IPS DF 6.9 (cell line): ENCODE measurements at places on chromosomes 3 and 15.

- DNase-seq = no peak
These were observed 56.9 kb upstream of the CGNL1 start for GRCh38 chr15:57319226-57319918.

- DNase-seq = no peak
These were observed 51.8 kb downstream of the CTDSPL start for GRCh38 chr3:37913522-37913921.

- DNase-seq = no peak
These were observed 33.8 kb upstream of the FAH start for GRCh38 chr15:80118956-80119355.

GRCh38 chr3:182914341-182914740 lies 66.0 kb downstream of the DCUN1D1 start:
- DNase-seq = no peak

GRCh38 chr15:40333922-40334492 lies 6.7 kb downstream of the CCDC9B start:
- no peak for DNase-seq

GRCh38 chr3:37973246-37974054 lies 17.1 kb upstream of the VILL start:
- DNase-seq = no peak

DNA sequence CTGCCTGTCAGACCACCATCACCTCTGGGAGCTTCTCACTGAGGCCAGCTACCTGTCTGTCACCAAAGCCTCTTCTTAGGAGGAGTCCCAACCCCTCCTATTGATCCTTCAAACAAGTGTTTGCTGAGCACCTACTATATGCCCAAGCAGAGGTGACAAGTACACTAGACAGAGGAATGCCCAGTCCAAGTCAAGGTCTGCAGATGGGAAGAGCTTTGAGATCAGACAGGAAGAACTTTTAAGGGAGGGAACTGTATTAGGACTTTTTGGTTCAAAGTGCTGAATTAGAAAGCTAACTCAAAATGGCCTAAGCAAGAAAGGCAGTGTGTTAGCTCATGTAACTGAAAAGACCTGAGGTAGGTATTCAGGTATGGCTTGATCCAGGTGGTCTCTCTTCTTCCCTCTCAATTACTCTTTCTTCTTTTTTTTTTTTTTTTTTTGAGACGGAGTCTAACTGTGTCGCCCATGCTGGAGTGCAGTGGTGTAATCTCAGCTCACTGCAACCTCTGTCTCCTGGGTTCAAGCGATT lies 3.6 kb upstream of the RAD18 start:
- DNase-seq = no peak

DNA sequence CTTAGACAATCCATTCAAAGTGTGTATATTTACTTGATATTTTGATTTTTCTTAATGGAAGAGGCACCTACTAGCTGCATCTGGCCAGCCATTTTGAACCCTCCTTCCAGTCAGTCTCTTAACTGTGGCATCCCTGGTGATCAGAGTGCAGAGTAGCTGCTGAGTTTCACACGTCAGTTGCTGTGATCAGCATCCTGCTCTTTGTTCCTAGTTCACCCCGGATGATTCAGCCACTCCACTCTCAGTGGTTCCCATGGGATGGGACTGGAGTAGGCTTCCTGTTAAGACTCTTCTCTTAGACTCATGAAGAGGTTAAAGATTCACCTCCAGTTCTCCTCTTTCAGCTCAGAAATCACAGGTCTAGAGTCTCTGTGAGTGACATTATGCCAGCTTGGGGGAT lies 75.8 kb downstream of the STXBP5L start:
- DNase-seq = peak; percentile 5

- no peak for DNase-seq
These were observed 429.6 kb upstream of the MDFIC2 start for GRCh38 chr3:70742081-70742480.

GRCh38 chr3:4994823-4995499 lies 15.7 kb downstream of the BHLHE40 start:
- DNase-seq = no peak

DNA sequence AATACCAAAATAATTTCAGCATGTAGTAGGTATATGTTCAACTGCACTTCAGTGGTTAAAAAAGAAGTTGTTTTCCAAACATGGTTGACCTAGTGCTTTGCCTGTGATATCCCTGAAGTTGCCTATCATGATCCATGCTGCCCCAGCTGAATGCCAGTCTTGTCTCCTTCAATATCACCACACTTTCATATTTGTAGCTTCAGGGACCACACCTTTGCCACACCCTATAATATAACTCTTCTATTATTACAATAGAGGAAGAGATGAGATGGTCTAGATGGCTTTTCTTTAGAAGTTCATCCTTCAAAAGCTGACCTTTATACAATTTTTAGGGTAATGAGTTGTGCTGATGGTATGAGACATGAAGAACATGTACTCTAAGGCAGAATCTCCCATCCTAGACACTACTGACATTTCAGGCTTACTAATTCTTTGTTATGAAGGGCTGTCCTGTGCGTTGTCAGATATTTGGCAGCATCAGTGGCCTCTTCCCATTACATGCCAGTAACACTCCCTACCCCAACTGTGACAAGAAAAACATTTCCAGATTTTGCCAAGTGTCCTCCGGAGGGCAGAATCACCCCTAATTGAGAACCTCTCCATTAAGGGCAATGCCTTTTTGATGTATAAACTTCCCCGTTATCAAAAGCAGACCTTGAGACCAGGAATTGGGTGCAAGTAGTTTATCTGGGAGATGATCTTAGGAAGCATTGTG lies 76.2 kb upstream of the PLCL2 start:
- DNase-seq = no peak

DNA sequence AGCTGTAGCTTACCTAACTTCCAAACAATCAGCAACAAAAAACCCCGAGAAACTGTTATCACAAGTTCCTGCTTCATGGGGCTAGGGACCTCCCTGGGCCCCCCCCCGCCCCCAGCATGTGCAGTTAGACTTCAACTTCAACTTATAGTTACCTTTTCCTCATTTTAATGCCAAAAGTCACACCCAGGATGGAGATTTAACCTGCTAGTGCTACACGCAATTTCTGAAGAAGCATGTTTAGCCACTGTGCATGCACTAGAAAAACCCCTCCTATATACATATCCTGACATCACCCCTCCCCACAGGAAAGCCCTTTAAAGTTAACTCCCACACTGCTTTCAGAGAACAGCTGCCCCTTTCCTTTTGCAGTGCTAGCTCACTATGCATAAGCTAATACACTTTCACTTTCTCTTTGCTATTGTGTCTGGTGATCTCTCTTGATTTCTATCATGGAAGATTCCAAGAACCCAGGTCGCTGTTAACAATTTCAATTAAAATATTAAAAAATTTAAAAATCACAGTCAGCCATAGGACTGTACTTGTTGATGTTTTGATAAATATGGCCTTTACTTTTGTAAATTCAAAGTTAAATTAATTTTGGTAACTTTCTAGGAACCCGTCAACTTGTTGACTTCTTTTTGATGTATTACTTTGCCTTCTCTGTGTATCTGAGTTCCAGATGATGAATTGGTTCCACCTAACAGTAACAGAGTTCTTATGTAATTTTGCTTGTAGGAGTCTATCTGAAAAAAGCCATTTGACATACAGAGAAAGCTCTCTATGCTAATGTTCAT lies 75.2 kb upstream of the ACAD9 start:
- no peak for DNase-seq

DNA sequence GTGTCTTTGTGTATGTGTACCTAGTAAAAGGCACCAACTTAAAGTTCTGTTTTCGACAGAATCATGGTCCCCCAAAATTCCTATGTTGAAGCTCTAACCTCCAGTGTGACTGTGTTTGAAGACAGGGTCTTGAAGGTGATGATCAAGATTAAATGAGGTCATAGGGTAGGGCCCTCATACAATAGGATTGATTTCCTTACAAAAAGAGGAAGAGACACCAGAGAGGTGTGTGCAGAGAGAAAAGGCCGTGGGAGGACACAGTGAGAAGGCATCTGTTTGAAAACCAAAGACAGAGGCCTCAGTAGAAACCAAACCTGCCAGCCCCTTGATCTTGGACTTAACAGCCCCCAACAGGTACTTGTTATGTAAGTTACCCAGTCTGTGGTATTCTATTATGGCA lies 52.0 kb upstream of the CORO2B start:
- no peak for DNase-seq

- no peak for DNase-seq
These were observed 30.5 kb downstream of the TMEM44 start for GRCh38 chr3:194602669-194603171.

- DNase-seq = no peak
These were observed 23.1 kb downstream of the CDCP1 start for GRCh38 chr3:45123030-45123429.

DNA sequence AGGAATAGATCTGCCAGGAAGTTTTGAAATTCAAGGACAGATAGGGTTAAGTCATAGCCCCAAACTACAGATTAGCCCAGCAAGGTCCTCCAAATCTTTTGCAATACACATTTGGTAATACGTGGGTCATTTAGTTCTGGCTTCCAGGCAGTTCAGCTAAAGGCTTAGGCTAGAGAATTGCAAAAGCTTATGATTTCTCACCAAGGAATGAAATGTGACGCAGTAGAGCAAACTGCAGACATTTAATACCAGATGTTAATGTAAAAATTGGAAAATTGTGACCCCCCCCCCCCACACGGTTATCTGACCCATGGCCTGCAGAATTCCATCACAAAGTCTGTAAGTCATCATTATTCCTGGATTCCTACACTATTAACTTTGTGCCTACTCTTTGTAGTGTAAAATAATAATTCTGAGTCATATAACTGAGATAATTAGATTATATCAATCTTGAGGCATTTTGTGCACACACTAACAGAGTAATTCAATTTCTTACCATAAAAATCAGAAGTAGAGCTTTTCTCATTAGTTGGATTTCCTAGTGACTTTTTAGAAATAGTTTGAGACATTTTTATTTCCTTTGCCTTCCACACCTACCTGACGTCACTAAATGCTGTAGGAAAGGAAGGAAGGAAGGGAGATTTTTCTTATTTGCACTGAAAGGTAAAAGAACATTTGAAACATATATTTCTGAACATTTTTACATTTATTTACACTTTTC lies 235.2 kb downstream of the DTWD1 start:
- no peak for DNase-seq

DNA sequence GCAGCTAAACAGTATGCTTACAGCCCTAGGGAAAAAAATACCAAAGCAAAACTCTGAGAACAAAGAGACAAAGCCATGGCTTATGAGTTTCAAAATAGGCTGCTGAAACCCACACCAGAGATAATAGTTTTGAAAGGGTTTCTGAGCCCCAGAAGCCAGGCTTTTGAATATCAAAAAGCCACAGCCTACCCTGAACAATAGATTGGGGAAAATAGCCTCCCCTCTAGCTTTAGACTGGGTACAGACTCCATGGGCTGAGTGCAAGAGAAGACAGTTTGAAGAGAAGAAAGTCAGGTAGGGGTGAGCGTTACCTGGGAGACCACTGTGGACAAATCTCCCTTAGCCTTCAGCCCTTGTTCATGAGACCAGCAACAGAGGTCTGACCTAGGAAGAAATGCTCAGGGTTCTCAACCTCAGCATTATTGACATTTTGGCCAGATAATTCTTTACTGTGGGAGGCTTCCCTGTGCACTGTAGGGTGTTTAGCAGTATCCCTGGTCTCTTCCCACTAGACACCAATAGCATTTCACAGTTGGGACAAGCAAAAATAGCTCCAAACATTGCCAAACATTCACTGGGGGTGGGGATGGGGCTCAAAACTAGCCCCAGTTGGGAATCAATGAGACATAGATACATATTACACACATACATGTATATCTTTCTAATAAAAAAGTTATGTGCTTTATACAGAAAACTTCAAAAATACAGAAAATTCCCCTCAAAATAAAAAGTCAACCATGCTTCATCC lies 11.6 kb upstream of the TAFA4 start:
- DNase-seq = no peak

GRCh38 chr3:161890147-161890625 lies 393.6 kb downstream of the OTOL1 start:
- DNase-seq = no peak

DNA sequence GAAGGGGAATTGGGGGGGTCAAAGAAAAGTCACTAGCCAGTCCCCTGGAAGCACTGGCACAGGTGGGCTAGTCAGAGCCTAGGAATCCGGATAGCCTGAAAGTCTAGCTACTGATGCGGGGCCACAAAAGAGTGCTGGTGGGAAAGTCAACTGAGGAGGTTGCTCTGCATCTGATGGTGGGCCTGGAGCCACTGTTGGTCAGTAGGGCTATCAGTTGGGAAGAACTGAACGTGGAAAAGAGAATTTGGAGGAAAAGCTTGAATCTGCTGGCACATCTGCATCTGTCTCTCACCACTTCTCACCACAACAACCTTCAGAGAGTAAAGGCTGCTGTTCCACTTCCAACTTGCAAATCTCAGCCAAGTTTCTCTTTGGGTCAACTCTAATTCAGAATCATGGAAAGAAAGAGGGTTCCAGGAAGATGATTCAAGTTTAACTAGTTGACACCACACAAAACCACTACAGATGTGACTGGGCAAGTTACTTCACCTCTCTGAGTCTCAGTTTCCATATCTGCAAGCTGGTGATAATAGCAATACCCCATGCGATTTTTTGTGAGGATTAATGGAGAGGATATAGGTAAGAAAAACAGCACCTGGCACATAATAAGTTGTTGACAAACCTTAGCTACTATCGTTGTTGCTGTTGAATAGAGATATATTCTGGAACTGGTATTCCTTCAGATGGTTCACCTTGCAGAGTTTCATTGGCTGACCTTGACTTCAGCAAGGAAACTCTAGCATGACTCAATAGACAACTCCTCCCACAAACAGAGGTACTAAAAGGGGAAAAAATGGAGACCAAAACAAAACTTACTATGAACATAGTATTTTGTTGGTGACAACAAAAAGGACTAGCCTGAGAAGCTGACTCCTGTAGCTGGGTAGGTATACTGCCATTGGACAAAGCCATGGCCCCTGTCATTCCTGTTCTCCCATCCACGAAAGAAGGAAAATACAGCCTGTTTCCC lies 280.2 kb upstream of the STT3B start:
- no peak for DNase-seq

DNA sequence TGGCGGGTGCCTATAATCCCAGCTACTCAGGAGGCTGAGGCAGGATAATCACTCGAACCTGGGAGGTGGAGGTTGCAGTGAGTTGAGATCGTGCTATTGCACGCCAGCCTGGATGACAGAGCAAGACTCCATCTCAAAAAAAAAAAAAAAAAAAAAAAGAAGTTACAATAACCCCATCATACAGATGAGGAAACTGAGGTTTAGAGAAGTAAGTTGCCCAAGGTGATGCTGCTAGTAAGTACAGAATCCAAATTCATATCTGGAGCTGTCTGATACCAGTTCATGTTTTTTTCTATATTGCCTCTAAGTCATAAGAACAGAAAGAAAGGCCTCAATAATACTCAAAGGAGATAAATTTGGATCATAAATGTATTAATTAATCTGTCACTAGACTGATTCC lies 40.6 kb downstream of the MCF2L2 start:
- no peak for DNase-seq
